Foreskin keratinocyte (primary cell): ENCODE measurements at places on chromosomes 3 and 15.
A peak's percentile ranks its signal among the peaks of the same experiment; 100 is the strongest.

DNA sequence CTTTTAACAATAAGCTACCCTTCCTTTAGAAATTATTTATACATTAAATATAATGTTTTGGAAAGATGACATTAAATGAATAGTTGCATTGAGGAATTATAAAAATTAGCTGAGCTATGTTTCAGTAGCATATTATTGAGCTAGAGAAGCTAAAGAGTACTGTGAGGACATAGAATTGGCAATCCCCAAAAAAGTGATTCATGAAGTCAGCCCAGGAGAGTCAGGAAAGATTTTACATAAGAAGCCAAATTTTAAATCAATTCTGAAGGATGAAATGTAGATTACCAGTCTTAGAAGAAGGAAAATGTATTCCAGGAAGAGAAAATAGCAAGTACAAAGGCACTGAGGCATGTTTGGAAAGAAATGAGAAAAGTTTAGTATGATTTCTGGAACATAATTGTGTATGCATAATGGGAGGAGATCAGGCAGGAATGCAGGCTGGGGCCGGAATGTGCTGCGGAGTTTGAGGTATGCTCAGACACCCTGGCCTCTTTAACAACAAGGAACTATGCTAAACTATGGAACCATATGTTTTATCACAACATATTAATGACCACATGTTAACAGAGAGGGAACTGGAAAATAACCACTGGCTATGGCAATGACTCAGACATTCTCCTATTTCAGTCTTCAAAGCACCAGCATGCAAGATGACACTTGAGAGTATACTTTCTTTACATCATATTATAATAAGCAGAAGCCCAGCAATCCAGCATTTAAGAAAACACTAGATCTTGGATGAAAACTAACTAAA is 103.3 kb upstream of the COL8A1 start:
- DNase-seq = peak; percentile 92

DNA sequence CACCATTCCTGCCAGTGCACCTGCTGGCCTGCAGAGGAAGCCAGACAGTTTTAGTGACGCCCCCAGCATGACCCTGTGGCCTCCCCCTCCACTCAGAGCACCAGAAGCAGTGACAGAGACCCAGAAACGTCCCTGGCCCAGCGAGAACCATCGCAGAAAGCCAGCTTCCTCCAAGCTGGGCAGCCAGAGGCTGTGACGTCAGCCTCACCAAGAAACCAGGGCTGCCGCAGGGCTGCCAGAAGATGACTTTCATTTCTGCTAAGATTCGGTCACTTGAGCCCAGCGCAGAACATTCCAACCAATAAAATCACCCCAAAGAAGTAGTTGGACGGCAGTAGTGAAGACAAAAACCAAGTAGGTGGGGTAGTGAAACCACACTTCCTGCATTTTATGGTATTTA is 29.6 kb upstream of the RPL32 start:
- no peak for DNase-seq

GRCh38 chr3:127153506-127153815 is 39.5 kb upstream of the PRR23E start:
- no peak for DNase-seq

GRCh38 chr3:64400706-64401105 is 175.4 kb upstream of the PRICKLE2 start:
- DNase-seq = no peak

GRCh38 chr3:27025718-27026117 is 343.5 kb downstream of the NEK10 start:
- DNase-seq = no peak

- DNase-seq = peak; percentile 65
Measured at GRCh38 chr15:33236841-33237509, 42.5 kb upstream of the FMN1 start.

DNA sequence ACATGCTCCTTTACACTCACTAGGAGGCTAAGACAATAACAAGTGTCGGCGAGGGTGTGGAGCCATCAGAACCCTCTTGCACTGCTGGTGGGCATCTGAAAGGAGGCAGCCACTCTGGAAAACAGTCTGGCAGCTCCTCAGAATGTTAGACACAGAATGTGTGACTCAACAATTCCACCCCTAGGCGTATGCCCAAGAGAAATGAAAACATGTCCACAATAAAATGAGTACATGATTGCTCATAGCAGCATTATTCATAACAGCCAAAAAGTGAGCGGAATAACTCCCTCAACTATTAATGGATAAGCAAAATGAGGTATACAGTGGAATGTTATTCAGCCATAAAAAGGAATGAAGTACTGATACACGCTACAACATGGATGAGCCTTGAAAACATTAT is 57.8 kb downstream of the WNT7A start:
- DNase-seq = peak; percentile 98

DNA sequence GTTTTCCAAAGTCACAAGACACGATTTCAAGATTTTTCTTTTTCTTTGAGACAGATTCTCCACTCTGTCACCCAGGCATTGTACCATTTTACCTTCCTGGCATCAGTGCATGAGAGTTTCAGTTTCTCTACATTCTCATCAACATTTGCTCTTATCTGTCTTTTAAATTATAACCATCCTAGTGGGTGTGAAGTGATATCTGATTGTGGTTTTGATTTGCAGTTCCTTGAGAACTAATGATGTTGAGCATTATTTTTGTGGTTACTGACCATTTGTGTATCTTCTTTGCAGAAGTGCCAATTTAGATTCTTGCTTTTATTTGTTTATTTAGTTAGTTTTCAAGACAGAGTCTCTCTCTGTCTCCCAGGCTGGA is 41.2 kb downstream of the ADIPOQ start:
- DNase-seq = no peak

DNA sequence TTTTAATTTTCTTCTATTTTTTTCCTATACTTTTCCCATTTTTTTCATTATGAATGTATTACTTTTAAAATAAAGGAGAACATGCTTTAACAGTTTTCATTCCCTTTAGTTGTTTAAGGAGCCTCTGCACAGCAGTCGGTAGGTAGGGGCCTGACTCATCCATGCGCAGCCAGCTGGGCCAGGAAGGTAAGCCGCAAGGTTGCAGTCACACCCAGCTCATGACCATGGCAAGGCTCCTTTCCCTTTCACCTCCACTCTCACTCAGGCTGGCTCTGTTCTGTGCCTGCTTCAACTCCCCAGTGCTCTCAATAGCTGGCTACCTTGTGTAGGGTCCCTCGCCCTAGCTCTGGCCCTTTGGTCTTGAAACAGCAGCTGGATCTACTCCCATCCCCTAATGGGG is 17.4 kb upstream of the ANKRD34C start:
- DNase-seq = peak; percentile 12
